ENCODE measurements at places on chromosomes 6 and 20. TPM values are rescaled to one million over a fixed set of nuclear protein-coding genes. Genes with fewer than 3 reads are reported as not detected.

DNA sequence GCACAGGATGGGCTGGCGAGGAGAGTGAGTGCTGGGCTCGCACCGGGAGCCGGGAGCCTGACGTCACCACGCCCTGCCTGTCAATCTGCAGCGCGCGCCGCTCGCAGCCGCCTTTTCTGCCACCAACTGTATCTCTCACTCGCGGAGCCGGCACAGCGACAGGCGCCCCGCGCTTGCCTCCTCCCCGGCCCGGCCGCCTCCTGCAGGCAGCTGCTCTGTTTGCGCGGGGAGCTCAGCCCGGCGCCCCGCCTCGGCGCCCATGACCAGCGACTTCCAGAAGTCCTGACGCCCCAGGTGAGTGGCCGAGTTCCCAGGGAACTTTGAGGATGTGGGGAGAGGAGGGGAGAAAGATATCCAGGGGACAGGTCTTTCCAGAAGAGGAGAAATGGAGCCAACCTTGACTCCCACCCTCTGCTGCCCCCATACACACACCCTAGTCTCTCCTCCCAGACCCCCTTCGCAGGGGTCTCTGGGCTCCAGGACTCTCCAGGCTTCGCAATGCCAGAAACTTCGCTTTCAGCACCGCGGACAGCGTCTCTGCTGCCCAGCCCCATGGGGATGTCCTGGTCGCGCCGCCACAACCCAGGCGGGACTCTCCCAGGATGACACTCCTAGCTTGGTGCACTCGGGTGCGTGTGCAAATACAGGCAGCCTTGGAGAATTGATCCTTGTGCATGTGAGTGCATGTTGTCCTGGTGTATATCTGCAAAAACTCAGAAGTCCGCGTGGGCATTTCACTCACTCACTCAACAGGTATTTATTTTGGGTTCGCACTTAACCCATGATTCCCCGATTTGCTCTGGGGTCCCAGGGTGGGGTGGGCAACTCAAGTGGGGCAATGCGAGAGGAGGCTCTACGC lies at the start of gene GPR6:
TSS of gene GPR6 (plus strand) at position 138 of the 859 bp plus-strand sequence. CDS start 802 bp downstream, outside the sequence.
- peak; percentile 78 for DNase-seq

Gene FKBP1C
- total RNA-seq: not detected

GRCh38 chr6:97175806-97176205 lies 107.2 kb downstream of the MMS22L start:
- no peak for DNase-seq

Gene DLL1
- total RNA-seq: 6.6 TPM

Gene TCP11
- total RNA-seq: not detected

- DNase-seq: no peak
These were observed 136.5 kb downstream of the MAP3K7 start for GRCh38 chr6:90450268-90450953.

GRCh38 chr6:100078509-100078908 lies 84.5 kb upstream of the MCHR2 start:
- peak; percentile 36 for DNase-seq

GRCh38 chr20:36334281-36335205 lies 28.4 kb downstream of the DLGAP4 start:
- DNase-seq: no peak

GRCh38 chr6:111721753-111722154 lies 116.1 kb upstream of the TRAF3IP2 start:
- DNase-seq: no peak

Gene FAM184A
- 11.2 TPM for total RNA-seq

DNA sequence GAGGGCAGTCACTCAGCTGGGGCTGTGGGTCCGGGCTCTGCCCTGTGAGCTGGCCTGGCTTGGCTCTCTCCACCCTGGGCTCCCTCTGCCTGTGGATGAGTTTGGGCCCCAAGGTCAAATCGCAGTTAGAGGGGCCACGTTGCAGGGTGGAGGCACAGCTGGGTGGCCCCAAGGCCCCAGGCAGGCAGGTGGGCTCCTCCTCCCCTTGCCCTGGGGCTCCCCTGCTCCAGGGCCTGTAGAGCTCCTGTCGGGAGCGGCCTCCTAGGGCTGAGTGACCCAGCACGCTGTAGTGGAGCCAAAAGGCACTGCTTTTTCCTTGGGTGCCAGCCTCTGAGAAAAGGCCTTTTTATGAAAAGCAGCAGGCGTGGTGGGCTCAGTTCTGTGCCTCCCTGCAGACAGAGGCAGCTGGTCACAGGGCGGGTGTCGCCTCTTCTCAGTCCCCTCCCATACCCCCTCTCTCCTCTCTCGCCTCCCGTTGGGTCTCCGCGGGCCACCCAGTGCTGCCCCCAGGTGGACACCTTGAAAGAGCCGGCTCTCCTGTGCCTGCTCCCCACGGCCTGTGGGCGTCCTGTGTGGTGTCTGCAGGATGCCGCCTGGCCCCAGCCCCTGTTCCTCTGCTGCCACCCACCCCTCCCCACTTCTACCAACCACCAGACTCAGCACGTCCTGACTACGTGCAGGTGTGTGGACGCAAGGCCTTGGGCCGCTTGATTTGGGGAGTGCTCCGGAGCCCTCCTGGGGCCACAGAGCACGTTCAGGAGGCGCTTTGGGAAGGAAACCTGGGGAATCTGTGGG lies 13.2 kb downstream of the SS18L1 start:
- peak; percentile 82 for DNase-seq

DNA sequence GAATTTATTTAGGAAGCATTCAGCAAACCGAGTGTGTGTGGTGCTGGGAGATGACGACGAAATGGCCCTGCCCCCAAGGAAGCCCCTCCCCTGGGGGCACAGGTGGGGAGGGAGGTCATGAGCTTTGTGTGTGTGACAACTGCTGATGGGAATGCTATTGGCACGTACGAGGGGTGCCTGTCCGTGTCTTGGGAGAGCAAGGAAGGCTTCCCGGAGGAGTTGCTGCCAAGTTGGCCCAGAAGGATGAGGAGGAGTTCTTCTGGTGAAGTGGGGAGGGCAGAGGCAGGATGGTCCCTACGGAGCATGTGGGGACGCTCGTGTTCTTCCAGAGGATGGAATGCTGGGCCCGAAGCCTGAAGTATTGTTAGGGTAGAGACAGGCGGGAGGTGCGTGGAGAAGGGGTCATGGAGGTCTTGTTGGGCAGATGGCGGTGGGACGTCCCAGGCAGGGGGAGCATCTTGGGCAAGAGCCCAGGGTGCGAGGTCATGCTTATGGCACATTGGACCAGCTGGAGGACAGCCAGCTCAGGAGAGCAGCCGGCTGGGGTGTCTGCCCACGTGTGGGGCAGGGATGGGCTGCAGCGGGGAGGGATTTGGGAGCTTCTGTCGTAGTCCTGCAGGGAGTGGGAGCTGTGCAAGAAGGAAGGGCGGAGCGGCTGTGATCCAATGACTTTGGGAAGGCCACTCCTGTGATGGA lies 46.1 kb downstream of the SYNJ2 start:
- DNase-seq: no peak

- no peak for DNase-seq
These were observed 43.6 kb upstream of the FAM50B start for GRCh38 chr6:3805448-3806123.

DNA sequence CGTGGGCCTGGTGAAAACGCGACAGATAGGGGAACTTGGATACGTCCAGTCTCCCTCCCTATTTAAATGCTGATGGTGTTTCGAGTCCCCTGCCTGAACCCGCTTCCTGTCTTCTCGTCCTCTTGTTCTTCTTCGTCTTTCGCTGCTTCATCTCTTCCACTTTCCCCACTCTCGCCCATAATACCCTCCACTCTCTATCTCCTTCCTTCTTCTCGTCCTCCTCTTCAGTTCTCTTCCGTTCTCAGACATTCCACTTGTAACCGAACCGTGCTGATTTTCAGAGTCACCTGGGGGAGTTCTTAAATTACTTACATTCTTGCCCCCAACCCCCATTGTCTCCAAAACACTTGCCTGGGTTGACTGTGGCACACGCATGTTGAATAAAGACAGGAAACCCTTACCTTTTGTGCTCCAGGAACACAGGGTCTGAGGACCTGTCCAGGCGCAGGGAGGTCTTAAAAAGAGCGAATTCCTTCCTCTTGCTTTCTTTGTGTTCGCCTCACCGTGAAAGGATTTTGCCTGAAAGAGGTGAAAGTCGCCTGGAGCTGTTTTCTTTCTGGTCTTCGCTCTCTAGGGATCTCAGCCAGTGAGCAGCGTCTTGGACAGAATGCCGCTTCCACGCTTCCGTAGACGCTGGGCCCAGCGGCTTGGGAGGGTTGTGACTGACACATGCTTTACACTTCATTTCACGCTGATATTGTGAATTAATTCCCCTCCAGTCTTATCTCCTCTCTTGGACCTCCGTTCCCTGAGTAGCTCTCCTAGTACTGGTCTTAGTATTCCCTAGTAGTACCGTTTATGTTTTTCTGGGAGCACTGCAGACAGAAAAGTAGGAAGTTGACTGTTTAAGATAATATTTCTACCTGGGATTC lies 184.0 kb downstream of the GPX5 start:
- no peak for DNase-seq

DNA sequence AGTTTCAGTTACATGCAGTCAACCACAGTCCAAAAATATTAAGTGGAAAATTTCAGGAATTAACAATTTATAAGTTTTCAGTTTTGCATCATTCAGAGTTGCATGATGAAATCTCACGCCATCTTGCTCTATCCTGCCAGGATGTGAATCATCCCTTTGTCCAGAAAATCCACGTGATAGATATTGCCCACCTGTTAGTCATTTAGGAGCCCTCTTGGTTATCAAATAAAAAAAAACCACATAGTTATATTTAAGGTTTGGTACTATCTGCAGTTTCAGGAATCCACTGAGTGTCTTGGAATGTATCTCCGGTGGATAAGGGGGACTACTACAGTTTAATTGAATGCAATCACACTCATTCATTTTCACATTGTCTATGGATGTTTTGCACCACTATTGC lies 1249.0 kb upstream of the CITED2 start:
- DNase-seq: no peak

GRCh38 chr20:21161926-21162325 lies 36.0 kb downstream of the KIZ start:
- DNase-seq: no peak

DNA sequence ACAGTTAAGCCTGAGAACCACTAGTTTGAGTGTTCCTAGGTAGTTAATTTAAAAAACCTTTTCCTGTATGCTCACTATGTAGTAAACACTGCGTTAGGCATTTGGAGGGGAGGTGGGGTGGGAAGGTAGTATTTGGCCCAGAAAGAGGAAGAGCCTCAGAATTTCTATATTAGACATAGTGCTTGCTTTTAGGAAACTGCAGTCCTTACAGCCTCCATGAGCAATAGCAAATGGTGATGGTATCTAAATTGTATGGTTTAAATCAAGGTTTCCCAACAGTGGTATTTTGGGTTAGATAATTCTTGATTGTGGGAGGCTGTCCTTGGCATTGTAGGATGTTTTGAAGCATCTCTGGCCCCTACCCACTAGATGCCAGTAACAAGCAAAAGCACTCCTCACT lies 61.5 kb upstream of the RIPOR2 start:
- no peak for DNase-seq

DNA sequence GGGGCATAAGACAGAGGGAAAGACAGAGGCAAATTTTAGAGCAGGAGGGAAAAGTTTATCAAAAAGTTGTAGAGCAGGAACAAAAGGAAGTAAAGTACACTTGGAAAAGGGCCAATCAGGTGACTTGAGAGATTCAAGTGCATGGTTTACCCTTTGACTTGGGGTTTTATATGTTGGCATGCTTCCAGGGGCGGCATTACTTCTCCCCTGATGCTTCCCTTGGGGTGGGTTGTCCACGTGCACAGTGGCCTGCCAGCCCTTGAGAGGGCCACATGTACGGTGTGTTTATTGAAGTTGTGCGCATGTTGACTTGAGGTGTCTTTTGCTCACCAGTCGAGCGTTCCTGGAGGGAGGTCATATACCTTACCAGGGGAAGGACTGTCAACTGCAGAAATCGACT lies 259.5 kb upstream of the JARID2 start:
- no peak for DNase-seq

GRCh38 chr20:22288957-22289356 lies 295.4 kb downstream of the FOXA2 start:
- DNase-seq: no peak

Gene MLIP
- 0.88 TPM for total RNA-seq

DNA sequence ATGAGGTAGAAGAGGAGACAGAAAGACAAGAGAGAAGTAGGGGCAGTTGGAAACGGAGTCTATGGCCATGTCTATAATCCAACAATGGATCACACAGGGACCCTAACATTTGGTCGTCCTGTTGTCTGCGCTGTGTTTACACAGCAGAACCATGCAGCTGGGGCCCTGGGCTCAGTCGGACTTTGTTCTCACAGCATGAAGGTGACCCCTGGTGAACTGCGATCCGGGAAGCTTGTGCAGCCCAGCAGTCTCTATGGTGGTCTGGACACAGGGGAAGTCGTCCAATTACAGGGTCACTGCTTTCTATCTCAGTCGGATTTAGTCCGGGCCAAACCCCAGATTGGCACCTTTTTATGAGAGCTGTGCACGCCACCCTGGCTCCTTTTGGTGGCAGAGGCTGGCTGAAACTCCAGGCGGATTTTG lies 153.6 kb downstream of the FOXA2 start:
- DNase-seq: no peak

- DNase-seq: peak; percentile 24
These were observed 15.1 kb downstream of the PKIG start for GRCh38 chr20:44597516-44597915.

GRCh38 chr6:76043690-76044089 lies 28.8 kb downstream of the IMPG1 start:
- DNase-seq: no peak

DNA sequence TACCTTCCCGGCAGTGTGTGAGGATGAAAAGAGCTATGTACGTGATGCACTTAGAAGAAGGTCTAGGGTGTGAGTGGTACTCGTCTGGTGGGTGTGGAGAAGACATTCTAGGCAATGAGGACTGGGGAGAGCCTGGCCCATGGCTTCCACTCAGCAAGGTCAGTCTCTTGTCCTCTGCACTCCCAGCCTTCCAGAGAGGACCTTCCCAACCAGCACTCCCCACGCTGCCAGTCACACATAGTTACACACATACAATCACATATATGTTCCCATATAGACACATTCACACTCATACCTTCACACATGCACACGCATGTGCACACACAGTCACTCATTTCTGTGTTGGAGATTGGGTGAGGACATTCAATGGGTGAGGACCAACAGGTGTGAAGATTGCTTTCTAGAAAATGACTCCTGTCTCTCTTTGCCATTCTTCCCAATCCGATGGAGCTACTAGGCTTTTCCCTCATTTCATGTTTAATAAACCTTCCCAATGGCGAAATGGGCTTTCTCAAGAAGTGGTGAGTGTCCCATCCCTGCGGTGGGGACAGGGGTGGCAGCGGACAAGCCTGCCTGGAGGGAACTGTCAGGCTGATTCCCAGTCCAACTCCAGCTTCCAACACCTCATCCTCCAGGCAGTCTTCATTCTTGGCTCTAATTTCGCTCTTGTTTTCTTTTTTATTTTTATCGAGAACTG lies 30.4 kb downstream of the SRSF3 start:
- DNase-seq: no peak

GRCh38 chr6:46940433-46941226 lies 18.9 kb upstream of the ADGRF5 start:
- DNase-seq: no peak

DNA sequence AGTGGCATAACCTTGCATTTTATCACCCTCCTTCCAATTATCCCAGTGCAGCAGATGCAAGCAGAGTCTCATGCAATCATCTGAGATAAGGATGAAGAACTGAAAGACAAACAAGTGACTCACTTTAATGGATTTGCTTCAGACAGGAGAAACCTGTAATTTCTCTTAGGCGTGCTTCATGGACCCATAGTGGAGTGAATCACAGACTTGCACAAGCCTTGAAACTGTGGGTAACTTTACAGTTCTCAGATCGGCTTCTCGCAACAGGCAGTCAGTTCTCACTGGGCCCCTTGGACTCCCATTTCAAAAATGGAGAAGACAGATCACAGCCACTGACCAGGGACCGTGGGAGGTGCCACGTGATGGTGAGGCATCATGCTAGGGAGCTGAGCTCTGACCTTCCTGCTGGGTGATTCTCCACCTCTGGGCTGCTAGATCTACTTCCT lies at the start of gene ADGRF4:
TSS of gene ADGRF4 (plus strand) at position 239 of the 446 bp plus-strand sequence. CDS start 8,666 bp downstream, outside the sequence.
- DNase-seq: peak; percentile 85

Gene CLVS2
- not detected for total RNA-seq

GRCh38 chr6:106714281-106714680 lies 84.9 kb downstream of the QRSL1 start:
- no peak for DNase-seq

Data from Caco-2 (cell line).